ENCODE measurements at places on chromosomes 16 and 17. TPM values are rescaled to one million over a fixed set of nuclear protein-coding genes. Genes with fewer than 3 reads are reported as not detected.

DNA sequence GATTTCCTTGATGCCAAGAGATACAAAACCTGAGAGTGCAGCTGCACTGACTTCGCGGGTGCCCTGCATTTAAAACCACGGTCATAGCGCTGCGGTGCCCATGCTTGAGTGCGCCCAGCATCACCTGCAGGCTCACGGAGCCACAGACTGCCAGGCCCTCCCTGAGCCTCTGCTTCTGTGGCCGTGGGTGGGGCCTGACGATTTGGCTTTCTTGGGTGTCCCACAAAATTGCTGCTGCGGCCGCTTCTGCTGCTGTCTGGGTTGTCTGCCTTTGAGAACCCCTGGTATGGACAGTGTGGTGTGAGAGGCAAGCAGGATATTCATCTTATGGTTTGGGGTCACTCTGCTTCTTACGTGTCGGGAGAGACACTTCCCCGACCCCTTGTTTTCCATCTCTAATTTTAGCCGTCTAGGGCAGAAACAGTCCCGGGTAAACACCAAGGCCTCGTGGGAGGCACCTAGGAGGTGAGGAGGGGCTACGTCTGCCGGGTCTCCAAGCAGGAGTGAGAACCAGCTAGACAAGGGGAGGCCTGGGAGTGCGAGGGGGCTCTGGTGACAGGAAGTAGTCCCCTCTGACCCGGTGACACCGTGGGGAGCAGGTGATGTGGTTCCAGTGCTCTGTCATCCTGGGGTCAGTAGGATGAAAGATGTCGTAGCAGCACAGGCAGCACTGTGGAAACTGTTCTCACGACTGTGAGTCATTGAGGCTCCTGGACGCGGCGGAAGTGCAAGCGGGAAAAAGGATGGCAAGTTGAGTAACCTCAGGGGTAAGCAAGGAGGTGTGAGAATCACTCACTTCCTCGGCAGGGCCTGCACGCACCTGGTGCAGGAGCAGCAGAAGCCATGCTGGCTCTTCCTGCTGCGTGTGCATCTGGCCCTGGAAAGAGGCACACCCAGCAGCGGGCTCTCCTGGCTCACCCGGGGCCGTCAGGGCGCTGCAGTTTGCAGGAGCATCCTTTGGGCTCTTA is 176.3 kb downstream of the RPTOR start:
- H3K27me3 ChIP-seq: no peaks in the 10 kb centered on the region
- H3K36me3 ChIP-seq: no peaks in the 10 kb centered on the region
- no peak overlapping the region for H3K4me3 ChIP-seq
- no peak for DNase-seq
- no peaks in the 10 kb centered on the region for H3K4me1 ChIP-seq

The TP53TG3F gene
- polyA plus RNA-seq: not detected

DNA sequence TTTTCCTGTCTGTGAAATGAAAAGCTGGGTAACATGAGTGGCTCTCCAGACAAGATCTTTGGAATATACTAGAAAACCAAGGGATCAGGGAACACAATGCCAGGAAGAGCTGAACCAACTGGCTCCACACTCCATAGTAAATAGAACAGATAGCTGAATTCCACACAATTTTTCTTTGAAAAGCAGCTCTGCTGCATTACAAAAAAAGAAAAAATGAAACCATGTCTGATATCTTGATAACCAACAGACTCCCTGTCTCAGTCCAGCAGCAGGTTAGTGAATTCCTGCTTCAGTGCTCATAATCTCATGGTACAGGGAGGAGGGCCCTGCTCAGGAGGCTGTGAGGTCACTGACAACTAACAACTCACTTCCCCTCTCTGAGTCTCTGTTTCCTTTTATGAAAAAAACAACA is 97.1 kb downstream of the CDH11 start:
- no peak overlapping the region for H3K4me3 ChIP-seq
- no peaks in the 10 kb centered on the region for H3K36me3 ChIP-seq
- H3K27me3 ChIP-seq: no peaks in the 10 kb centered on the region
- H3K27ac ChIP-seq: no peak overlapping the region
- H3K4me1 ChIP-seq: no peaks in the 10 kb centered on the region

DNA sequence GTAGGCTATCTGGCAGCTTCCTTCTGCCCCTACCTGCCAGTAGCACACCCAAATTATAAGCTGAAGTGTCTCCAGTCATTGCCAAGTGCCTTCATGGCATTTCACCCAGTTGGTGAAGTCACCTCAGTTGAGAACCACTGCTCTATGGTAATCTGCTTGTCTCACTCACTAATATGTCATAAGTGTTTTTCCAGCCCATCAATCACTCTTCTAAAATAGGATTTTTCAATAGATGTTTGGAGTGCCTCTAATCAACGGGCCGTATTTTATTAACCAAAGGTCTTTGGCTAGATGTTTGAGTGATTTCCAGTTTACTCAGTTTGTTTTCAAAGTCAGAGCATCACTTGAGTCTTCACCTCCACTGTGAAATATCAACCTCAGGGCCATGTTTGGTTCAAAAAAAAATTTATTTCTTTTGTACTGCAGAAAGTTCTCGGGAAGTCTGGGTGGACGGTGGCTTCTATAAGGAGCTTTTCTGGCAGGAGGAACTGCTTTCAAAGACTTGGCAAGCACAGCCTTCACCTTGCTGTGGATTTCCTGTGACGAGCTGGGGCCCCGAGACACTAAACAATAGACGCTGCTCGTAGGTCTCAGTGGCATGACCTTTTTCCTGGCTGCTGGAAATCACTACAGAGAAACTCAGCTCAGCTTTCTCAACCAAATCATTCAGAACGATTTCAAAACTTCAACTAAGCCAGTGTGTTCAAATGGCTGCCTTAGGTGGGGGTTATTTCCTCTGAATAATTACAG is 95.2 kb upstream of the FOXF1 start:
- DNase-seq: no peak
- H3K36me3 ChIP-seq: no peaks in the 10 kb centered on the region
- no peak overlapping the region for H3K27ac ChIP-seq
- no peak overlapping the region for H3K4me3 ChIP-seq
- H3K27me3 ChIP-seq: no peaks in the 10 kb centered on the region

The UBE2G1 gene
- polyA plus RNA-seq: 26.7 TPM

- H3K4me3 ChIP-seq: no peak overlapping the region
- no peaks in the 10 kb centered on the region for H3K36me3 ChIP-seq
- peak; percentile 12 for DNase-seq
- H3K4me1 ChIP-seq: no peaks in the 10 kb centered on the region
- H3K27me3 ChIP-seq: no peaks in the 10 kb centered on the region
- H3K27ac ChIP-seq: no peak overlapping the region
These were observed 279.9 kb downstream of the IRX3 start for GRCh38 chr16:54006693-54007092.

DNA sequence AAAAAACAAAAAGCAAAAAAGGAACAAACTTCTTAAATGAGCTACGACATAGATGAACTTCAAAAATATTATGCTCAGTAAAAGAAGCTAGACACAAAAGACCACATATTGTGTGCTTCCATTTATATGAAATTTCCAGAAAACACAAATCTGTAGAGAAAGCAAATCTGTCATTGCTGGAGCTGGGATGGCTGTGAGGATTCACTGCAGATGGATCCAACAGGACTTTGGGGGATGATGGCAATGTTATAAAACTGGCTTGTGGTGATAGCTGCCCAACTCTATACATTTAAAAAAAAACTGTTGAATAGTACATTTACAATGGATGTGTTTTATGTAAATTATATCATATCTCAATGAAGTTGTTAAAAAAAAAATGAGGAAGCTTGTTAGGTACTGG is 52.6 kb upstream of the MAP3K14 start:
- no peak for DNase-seq
- no peaks in the 10 kb centered on the region for H3K27me3 ChIP-seq
- no peaks in the 10 kb centered on the region for H3K36me3 ChIP-seq
- no peak overlapping the region for H3K27ac ChIP-seq
- no peaks in the 10 kb centered on the region for H3K4me1 ChIP-seq
- no peak overlapping the region for H3K4me3 ChIP-seq

- no peaks in the 10 kb centered on the region for H3K27me3 ChIP-seq
- H3K27ac ChIP-seq: no peak overlapping the region
- no peaks in the 10 kb centered on the region for H3K4me1 ChIP-seq
- H3K4me3 ChIP-seq: no peak overlapping the region
These were observed 11.6 kb upstream of the CBX4 start for GRCh38 chr17:79850571-79851460.

DNA sequence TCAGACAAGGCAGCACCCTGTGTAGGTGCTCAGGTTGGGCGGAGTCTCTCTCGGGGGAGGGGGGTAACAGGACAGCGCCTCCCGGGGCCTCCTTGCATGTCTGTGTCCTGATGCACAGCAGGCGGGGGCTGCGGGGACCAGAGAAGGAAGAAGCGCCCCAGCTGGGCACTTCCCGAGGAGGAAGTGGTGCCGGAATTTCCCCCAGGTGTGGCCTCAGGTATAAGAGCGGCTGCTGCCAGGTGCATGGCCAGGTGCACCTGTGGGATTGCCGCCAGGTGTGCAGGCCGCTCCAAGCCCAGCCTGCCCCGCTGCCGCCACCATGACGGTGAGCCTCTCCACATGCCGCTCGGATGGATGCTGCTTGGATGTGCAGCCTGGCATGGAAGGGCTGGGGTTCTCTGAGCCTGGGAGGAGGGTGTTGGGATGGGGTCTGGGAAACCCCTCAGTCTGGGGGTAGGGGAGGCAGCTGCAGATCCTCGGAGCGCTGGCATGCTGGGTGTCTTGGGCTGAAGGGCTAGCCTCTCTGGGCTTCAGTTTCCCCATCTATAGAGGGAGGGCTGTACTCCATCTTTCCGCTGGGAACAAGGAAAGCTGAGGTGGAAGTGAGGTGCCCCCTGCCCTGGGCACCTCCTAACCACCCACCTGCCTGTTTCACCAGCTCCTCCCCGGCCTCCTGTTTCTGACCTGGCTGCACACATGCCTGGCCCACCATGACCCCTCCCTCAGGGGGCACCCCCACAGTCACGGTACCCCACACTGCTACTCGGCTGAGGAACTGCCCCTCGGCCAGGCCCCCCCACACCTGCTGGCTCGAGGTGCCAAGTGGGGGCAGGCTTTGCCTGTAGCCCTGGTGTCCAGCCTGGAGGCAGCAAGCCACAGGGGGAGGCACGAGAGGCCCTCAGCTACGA is at the start of gene IL17C:
TSS of gene IL17C (plus strand) at position 250 of the 908 bp plus-strand sequence. CDS start at position 320, 70 bp downstream.
- no peaks in the 10 kb centered on the region for H3K36me3 ChIP-seq
- no peak within 1 kb of the TSS for H3K27ac ChIP-seq
- peak; percentile 36 for DNase-seq
- H3K4me1 ChIP-seq: no peaks in the 10 kb centered on the region

DNA sequence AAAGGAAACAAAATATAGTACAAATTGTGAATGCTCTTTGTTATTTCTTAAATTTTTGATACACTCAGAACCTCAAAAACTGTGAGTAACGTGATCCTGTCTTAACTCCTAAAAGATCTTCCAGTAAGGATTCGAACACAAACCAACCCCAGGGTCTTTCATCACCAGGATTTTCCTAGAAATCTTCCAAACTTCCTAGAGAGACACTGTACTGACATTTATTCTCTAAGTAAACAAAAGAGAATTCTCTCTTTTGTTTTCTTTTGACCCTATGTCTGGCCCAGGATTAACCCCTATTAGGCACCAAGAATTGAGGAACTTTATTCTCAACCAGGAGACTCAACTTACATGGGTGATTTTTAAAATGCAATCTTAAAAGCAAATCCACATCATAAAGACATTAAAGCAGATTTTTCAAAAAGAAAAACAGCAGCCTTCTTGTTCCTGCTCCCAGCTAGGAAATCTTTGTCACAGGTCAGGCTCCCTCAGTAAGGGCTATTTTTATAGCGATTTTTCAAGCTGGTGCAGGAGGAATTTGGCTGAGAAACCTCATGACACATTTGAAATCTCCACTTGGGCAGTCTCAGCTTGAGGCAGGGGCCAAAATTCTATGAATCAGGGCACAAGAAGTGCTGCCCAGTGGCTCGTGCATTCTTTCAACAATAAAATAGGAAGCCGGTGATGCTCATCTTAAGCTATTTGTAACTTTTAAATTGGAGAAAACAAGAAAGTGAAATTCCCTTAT is 6.2 kb upstream of the SMG1 start:
- no peak overlapping the region for H3K27ac ChIP-seq
- H3K4me1 ChIP-seq: no peaks in the 10 kb centered on the region

The HSD17B2 gene
- polyA plus RNA-seq: 1.8 TPM

- no peaks in the 10 kb centered on the region for H3K36me3 ChIP-seq
- H3K27me3 ChIP-seq: no peaks in the 10 kb centered on the region
- H3K27ac ChIP-seq: peak overlapping the region; percentile 62
- no peak for DNase-seq
- H3K4me1 ChIP-seq: no peaks in the 10 kb centered on the region
These were observed 36.8 kb upstream of the BCAR1 start for GRCh38 chr16:75288181-75288580.

Measured in kidney (tissue), 22 donors.